Omental fat pad (tissue), 4 donors: ENCODE measurements at places on chromosomes 11 and 22.

- DNase-seq, result no peak
Observed at GRCh38 chr22:47124961-47125360, 362.5 kb downstream of the TBC1D22A start.

GRCh38 chr22:32567544-32567943 lies 92.9 kb downstream of the FBXO7 start:
- no peak for DNase-seq

GRCh38 chr11:7534042-7534378 lies 20.2 kb downstream of the PPFIBP2 start:
- no peak for DNase-seq

DNA sequence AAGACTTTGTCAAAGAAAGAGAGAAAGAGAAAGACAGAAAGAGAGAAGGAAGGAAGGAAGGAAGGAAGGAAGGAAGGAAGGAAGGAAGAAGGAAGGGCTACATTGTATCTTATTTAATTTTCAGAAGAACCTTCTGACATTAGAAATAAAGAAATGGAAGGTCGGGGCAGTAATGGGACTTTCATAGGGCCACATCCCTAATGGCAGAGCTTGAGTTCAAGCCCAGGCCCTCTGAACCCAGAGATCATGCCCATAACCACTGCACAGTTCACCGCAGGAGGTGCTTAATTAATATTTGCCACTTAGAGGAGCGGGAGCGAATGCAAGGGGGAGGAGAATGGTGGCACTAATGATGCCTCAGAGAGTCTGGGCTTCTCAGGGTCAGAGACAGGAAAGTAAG lies 233.3 kb downstream of the MN1 start:
- DNase-seq, result no peak

DNA sequence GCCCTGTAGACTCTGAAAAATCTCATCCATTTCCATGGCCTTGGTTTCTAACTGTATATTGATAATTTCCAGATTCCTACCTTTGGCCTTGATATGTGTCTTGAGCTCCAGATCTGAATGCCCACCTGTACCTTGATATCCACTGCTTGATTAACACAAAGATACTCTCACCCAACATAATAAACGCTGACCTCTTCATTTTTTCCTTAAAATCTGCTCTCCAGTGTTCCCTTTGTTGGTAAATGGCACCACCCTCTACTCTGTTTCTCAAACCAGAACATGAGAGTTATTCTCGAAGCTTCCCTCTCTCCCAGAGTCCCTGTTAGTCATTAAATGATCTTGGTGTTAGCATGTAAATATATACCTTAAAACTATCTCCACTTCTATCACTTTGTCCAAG lies 13.4 kb downstream of the TUG1 start:
- DNase-seq, result no peak

- no peak for DNase-seq
Observed at GRCh38 chr11:127118811-127119210, 118.2 kb upstream of the KIRREL3 start.

GRCh38 chr11:34869425-34869824 lies 46.8 kb downstream of the APIP start:
- DNase-seq, result no peak

DNA sequence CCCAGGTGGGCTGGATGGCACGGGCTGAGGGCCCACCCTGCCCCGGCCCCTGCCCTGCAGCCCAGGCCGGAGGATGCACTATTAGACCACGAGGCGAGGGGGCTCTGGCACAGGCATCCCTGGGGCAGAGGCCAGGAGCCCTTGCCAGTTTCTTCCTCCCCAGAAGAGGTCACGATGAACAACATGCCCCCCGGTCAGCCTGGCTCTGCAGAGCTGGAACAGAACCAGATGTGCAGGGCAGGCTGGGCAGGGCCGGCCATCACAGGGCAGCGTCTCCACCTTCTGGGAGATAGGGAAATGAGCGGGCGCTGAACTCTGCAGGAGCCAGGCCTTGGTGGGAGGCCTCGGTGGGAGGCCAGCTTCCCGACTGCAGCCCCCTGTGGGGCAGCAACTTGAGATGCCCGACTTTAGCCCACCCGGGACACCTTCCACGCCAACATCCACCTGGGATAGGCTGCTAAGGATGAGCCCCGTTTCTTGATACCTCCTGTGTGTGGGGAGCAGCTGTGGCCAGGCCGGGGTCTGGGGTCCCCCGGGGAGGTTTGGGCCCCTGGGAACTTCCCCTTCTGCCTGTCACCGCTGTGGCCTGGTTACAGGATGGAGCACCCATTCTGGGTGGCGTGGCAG lies 21.8 kb upstream of the GNB1L start:
- DNase-seq, result peak; percentile 18

DNA sequence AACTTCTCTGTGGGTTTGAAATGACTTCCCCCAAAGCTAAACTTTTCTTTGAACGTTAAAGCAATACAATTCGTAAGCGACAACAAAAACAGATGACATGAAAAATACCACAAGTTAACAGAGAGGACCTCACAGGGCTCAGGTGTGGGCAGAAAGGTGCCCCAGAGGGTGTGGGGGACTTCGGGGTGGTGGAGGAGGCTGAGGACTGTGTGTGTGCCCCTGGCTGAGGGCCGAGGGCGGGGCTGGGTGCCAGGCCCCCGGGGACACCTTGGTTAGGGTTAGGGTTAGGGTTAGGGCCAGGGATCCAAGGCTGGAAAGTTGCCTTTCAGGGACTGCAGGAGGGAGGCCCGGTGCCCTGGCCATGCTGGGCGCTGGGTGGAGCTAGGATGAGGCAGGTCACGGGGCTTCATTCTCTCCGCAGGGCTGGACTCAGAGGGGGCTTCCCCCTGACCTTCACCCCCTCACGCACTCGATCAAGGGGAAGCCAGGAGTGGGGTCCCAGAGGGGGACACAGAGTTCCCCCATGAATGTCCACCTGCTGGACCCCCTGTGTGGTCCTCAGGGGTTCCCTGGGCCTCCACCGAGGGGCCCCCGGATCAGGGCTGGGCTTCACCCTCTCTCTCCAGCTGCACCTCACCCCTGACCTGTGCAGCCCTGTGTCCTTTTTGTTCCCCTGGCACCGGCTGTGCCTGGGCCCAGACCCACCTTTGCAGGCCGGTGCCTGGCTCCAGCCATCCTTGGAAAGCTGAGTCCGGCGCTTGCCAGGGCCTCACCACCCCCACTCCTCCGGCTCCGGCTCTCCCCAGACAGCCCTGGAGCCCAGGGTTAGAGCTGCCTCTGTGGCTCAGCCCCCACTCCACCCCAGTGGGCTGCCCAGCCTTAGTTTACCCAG lies 7.0 kb downstream of the TNNI2 start:
- no peak for DNase-seq

- DNase-seq, result no peak
Observed at GRCh38 chr11:119673759-119674336, 55.2 kb downstream of the NECTIN1 start.

GRCh38 chr11:61730240-61730994 lies 22.0 kb upstream of the MYRF start:
- DNase-seq, result no peak

- DNase-seq, result peak; percentile 89
Observed at GRCh38 chr11:73334384-73335203, 26.5 kb downstream of the ARHGEF17 start.

DNA sequence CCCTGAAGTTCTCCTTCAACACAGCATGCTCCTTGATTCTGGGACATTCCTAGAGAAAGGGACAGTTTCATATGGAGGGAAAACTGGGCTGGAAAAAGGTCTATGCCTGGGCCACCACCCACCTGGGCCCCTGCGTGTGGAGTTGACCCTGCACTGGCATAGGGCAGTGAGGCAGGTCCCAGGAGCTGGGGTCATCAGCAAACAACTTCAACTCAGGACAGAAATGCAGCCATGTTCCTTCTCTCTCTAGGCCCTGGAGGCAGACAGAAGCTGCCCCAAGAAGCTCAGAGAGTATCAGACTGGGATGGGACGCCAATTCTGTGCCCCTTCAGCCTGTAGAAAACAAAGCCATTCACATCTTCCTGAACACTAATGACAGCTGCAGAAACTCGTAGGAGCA lies 34.9 kb downstream of the RTL6 start:
- DNase-seq, result no peak

- DNase-seq, result no peak
Observed at GRCh38 chr22:50694766-50695420, 22.3 kb downstream of the SHANK3 start.

DNA sequence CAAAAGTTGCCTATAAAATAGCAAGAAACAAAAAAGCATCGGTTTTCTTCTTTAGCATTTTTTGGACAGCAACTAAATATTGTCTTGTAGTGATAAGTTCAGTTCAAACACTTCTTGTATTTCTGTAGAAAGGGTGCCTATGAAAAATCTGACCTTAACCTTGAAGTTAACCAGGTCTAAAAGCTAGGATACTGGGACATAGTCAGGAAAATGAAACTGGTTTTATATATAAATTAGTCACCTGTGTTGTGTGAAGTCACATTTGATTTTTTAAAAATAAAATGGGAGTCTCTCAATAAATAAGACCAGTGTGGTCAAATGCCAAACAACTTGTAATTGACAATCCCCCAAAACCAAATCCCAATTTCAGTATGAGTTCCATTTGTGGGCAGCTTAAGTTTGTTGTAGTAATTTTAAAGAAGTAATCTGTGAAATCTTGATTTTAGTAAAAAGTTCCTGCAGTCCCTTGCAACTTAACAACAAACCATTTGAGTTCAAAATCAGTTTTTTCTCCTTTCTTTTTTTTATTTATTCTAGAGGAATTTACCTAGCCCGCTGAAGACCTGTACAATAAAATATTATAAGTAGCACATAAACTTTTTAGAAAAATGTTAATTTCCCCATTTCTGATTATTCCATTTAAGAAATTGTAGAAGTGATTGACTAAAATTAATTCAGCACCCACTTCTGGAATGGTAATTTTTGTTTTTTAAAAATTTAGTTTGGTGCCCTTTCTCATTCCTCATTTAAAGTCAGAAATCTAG lies 84.5 kb upstream of the PPARA start:
- no peak for DNase-seq

DNA sequence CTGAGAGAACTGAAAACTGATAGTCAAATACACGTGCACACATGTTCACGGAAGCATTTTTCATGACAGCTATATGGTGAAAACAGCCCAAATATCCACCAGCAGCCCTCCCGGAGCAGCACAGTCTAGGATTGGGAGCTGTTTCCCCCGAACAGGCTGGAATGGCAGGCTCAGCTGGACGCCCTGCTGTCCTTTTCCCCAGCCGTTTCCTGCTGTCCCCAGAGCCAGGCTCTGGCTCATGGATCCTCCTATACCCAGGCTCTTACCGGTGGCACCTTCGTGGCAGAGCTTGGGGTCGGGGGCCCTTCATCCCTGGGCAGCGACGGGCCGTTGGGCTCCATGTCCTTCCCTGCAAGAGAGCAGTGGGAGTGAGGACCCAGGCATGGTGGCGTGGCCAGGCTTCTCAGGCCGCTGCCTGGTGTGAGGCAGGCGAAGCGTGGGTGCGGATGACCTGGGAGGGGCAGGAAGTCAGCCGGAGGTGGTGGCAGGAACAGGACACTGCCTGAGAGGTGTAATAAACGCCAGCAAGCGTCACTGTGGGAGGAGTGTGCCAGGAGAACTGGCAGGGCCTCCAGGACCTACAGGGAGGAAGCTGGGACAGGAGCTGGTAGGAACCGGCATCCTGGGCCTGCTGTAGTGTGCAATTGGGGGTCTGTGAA lies 38.8 kb downstream of the OSBPL5 start:
- DNase-seq, result no peak

DNA sequence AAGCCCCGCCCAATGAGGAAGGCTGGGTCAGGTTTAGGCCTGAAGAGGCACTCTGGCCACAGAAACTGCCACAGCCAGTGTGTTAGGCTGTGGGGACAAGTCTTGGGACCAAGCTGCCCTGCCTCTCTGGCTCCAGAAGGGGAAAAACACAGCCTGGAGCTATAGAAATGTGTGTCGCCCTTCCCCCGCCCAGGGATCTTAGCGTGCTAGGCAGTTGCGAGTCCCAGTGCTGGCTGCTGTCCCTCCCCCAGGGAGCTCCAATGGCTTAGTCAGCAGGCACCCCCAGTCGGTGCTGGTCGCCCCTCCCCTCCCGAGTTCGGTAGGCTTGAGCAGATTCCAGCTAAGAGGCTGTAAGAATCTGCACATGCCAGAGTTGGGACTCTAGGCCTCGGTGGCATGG lies 99.5 kb upstream of the API5 start:
- no peak for DNase-seq

GRCh38 chr22:26320447-26320846 lies 108.6 kb upstream of the ASPHD2 start:
- DNase-seq, result no peak

DNA sequence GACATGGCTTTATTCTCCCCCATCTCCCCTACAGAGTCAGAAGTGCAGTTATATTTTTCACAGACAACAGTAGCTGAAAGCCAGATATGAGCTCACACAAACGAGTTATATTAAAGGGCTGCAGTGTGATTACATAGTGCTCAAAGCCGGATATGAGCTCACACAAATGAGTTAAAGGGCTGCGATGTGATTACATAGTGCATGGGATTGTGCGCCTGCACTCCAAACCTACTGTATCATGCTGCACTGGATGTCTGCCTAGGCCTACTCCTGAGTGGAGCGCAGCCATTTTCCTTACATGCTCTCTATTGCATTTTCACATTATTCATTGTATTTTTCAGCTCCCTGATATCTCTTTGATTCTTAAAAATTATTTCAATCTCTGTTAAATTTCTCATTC lies 414.6 kb upstream of the LARGE1 start:
- DNase-seq, result no peak

DNA sequence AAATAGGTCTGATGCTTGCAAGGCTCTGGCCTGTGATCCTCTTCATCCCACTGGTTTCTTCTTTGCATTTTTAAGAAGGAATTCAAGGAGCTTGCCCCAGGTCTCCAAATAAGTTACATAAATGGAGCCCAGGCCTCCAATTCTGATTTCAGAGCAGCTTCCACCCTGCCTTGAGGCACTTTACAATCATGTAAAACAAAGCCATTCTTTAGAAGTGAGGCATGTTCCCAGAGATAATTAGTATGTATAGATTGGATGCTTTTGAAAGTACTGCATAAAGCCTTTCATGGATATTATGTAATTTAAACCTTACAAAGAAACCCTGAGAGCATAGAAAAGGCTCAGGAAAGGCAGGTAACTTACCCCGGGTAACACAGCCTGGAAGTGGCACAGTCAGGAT lies 466.5 kb downstream of the MIAT start:
- no peak for DNase-seq

DNA sequence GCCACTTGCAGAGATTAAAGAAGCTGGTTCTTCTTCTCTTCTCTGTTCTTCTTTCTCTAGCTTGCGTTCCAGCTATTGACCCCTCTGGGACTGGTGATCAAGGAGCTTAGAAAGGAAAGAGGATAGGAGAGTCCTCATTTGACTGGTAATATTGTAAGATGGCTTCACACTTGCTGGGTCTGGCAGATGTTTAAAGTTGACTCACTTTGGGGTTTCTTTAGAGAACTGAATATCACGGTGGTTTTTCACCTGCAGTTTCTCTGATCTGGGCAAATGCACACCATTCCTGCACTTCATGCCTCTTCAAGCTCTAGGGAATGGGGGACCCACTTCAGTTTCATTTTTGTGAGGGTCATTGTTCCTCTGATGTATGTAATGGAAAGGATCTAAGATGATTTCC lies 41.8 kb upstream of the DEUP1 start:
- no peak for DNase-seq

- DNase-seq, result no peak
Observed at GRCh38 chr22:19242699-19243098, 48.8 kb downstream of the CLTCL1 start.
